Astrocyte of the hippocampus (primary cell): ENCODE measurements at places on chromosomes 4 and X.

DNA sequence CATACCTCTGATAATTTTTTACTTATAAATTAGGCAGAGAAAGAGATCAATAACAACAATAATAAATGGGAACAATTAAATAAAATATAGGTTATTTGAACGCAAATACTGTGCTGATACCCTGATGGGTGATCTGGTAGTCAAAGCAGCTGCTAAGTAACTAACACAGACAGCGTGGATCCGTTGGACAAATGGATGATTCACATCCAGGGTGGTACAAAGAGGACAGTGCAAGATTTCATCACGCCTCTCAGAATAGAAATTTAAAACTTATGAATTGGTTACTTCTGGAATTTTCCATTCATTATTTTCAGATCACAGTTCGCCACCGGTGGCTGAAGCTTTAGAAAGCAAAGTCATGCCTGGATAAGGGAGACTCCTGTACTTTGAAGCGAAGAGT is 1066.0 kb upstream of the ADGRL3 start:
- no peak for DNase-seq

- DNase-seq, result no peak
Observed at GRCh38 chr4:101187841-101188240, 159.5 kb downstream of the PPP3CA start.

DNA sequence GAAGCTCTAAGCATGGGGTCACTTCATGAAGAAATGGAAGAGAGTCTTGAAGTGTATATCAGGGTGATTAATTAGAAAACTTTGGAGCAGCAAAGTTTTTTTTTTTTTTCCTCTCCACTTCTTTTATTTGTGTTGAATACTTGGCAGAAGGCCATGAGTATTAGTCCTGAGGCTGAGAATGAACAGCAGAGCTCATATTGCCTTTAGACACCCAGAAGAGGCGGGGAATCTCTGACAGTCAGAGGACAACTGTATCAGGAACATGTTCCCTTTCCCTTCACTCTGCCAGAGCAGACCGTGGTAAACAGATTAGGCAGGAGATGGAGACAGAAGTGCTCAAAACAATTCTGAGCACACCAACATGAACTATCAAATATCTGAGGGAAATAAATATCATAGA is 300.9 kb downstream of the FAM47A start:
- no peak for DNase-seq

- DNase-seq, result no peak
Observed at GRCh38 chr4:124337874-124338273, 374.7 kb downstream of the ANKRD50 start.

DNA sequence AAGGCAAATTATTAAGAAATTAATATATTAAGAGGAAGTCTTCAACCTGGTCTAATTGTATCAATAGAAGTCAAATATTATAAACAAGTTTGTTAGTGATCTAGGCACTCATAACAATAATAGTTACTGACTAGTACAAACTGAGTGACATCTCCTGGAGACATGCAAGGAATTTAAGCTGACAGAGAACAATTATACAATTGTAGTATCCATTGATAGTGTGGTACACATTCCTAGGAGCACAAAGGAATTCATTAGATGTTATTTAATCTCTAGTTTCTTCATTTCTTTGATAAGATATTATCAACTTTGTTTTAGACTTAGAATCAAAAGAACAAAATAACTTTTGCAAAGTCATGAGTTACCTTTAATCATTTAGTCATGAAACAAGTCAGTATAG is 1048.6 kb downstream of the PCDH7 start:
- DNase-seq, result no peak

DNA sequence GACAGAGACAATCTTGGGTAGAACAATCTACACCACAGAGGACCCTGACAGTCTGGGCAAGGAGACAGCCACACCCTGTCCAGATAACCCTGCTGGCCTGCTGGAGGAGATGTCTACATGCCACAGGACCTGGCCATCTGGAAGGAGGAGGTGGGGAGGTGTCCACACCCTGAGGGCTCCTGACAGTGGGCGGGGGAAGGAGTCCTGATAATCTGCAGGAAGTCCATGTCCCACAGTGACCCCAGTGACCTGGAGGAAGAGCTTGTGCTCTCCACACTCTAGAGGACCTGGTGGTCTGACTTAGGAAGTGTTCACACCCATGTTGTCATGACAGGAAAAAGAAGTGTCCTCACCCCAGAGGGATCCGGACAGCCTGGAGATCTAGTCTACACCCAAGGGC is 5.5 kb downstream of the SUV39H1 start:
- no peak for DNase-seq
